ENCODE measurements at places on chromosomes 5 and 9.

GRCh38 chr5:38543074-38543473, 13.4 kb downstream of the LIFR start:
- no peak for DNase-seq

DNA sequence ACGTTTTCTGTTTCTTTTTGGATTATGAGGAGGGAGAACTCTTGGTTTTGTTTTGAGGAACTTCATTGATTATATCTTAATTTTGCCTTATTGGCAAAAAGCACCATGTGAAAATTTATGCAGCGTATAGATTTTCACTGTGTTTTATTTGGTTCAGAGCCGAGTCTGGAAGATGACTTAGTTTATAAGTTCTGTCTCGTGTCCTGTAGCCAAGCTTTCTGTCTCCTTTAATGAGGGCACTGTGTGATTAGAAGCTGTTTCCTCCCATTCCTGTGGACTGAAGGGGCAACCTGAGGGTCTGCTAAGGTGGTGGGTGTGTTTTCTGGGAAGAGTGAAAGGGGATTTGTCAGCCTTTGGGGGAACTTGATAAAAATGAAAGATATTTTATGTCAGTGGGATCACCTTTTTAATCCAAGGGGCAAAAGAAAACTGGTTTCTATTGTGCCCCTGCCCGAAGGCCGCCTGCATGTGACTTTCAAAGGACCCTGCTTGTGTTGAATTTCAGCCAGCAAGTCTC, 262.1 kb downstream of the FANCC start:
- no peak for DNase-seq

- DNase-seq = no peak
Measured at GRCh38 chr5:36457511-36458270, 148.7 kb upstream of the SLC1A3 start.

DNA sequence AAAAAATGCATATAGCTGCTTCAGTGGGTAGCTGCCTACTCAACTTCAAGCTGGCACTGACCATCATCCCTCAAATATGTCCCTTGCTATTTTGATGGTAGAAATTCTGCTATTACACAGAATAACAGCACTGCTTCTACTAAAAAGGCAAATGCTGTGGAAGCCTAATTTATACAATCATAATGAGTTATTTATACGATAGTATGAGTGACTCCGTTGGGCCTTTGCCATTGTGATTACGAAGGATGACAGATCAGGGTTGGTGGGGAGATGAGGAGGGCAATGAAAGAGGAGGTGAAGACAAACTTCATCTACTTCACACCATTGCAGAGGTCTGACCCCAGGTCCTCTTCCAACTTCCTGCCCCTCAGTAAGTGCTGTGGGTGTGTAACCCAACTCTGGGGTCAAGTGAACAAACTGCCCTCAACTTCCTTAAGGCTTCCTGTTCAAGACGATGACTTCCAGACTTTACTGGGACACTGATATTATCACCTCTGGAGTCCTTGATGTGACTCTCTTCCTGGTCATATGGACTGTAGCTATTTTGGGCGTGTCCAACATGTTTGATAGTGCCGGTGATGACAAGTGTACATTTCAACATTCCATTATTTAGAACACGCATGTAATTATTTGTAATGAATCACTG, 74.1 kb upstream of the RPS23 start:
- no peak for DNase-seq

- DNase-seq = no peak
Measured at GRCh38 chr5:145553177-145553576, 282.0 kb downstream of the PRELID2 start.

DNA sequence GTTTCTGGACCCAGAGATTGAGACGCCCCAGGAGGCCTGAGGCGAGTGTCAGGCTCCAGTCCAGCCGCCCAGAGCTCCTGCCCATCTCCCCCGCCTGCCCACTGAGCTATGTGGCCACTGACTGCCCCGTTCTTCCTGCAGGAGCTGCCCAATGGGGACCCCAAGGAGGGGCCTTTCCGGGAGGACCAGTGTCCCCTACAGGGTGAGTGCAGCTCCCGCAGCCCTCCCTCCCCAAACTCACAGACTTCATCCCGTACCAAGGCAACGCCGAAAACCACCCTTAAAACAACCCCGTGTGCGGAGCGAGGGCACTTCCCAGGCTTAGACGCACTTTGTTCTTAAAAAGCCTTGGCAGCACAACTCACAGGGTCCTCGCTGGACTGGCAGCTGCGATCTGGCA, 23.4 kb downstream of the NKD2 start:
- DNase-seq = no peak

- no peak for DNase-seq
Measured at GRCh38 chr5:147523069-147523468, 13.2 kb upstream of the DPYSL3 start.

DNA sequence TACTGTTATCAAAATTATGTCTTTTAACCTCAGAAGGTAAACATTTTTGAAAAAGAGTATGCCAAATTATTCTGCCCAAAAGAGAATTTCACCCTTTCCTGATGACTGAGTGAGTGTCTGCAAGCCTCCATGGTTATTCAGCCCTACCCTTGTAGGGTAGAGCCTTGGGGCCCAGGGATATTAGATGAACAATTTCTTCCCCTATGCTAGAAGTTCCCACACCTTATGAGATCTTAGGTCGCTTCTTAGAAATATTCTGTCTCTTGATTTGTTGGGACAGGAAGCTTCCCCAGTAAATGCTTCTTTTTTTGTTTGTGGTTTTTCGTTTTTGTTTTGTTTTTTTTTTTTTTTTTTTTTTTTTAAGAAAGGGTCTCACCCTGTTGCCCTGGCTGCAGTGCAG, 3.1 kb downstream of the CRB2 start:
- no peak for DNase-seq

Measured in AG09309 (cell line).